ENCODE measurements at places on chromosomes 3 and 15. TPM values are rescaled to one million over a fixed set of nuclear protein-coding genes. Genes with fewer than 3 reads are reported as not detected.

- no peak for DNase-seq
- H3K27me3 ChIP-seq, result no peaks in the 10 kb centered on the region
- no peaks in the 10 kb centered on the region for H3K4me1 ChIP-seq
- H3K36me3 ChIP-seq, result no peaks in the 10 kb centered on the region
- no peak overlapping the region for H3K27ac ChIP-seq
Measured at GRCh38 chr3:176937541-176937940, 259.7 kb downstream of the TBL1XR1 start.

DNA sequence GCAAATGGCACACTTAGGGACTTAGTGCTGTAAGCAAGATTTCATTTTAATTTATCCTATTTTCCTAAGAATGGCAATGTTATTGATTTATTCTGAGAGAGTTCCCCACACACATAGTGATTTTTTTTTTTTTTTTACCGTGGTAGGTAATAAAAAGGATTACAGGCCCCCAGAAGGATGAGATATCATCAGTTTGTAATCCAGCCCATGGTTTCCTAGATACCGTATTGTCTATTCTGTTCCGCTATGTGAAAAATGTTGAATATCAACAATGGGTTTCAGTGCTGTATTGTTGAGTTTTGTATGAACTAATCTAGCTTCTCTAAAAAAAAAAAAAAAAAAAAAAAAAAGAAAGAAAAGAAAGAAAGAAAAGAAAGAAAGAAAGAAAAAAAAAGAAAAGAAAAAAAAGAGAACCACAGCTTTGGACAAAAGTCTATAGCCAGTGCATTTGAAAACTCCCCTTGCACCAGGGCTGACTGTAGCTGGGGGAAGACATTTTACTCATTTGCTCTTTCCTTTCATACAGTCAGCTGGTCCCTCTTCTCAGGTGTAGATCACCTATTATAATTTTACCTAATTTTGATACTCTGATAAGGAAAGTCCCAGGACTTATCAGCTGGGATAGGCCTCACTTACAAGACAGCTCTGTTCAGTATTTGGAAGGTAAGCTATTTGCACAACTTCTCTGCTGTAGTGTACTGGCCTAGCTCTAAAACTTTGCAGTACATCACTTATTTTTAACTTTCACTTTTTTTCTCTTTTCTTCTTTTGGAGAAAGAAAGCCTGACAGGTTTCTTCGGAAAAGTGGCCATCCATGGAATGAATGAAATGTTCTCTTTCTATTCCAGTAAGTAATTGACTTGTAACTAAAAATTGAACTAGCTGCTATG, 101.4 kb upstream of the SOX2 start:
- no peaks in the 10 kb centered on the region for H3K27me3 ChIP-seq
- H3K4me3 ChIP-seq, result no peak overlapping the region
- no peak overlapping the region for H3K27ac ChIP-seq
- no peak for DNase-seq

DNA sequence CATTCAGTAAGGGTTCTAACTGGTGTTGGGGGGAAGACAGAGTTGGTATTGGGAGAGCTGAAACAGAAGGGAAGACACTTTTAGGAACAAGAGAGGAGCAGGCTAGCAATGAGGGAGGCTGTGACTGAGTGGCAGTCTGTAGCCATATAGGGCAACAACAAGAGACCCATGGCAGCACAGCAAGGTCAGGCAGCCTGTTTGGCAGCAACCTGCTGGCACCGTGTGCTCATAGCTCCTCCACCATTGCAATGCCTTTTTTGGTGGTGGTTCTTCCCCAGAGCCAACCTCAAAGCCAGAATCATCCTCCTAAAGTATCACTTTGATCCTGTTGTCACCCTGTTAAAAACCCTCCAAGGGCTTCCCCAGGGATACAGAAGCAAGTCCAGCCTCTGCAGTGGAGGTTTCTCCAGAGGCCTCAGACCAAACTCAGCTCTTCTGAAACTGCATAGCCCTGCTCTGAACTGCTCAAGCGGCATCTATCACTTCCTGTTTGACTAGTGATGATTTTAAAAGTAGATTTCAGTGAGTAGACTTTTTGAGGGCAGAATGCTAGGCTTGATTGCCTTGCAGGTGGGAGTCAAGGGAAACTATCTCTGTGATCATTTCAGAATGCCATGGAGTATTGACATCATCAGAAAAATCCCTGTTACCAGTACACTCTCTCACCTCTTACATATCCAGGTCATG, 176.9 kb downstream of the STAC start:
- H3K4me1 ChIP-seq, result no peaks in the 10 kb centered on the region
- no peak overlapping the region for H3K27ac ChIP-seq
- DNase-seq, result no peak
- H3K4me3 ChIP-seq, result no peak overlapping the region
- H3K36me3 ChIP-seq, result no peaks in the 10 kb centered on the region
- H3K27me3 ChIP-seq, result no peaks in the 10 kb centered on the region

GRCh38 chr15:44792715-44793114, 56.4 kb downstream of the TRIM69 start:
- no peak for DNase-seq
- no peaks in the 10 kb centered on the region for H3K36me3 ChIP-seq
- H3K27ac ChIP-seq, result no peak overlapping the region
- H3K4me1 ChIP-seq, result no peaks in the 10 kb centered on the region
- H3K4me3 ChIP-seq, result no peak overlapping the region

DNA sequence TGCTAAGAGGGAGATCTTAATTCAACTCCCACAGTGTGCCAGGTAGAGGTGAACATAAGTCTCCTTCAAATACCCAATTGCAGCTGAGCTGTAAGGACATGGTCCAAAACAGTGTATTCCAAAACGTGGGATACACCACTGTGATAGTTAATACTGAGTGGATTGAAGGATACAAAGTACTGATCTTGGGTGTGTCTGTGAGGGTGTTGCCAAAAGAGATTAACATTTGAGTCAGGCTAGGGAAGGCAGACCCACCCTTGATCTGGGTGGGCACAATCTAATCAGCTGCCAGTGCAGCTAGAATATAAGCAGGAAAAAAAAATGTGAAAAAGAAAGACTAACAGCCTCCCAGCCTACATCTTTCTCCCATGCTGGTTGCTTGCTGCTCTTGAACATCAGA, 45.1 kb upstream of the PHLDB2 start:
- no peaks in the 10 kb centered on the region for H3K36me3 ChIP-seq
- no peaks in the 10 kb centered on the region for H3K27me3 ChIP-seq
- H3K4me1 ChIP-seq, result peaks cover 3% of the 10 kb centered on the region
- no peak for DNase-seq
- H3K27ac ChIP-seq, result no peak overlapping the region

DNA sequence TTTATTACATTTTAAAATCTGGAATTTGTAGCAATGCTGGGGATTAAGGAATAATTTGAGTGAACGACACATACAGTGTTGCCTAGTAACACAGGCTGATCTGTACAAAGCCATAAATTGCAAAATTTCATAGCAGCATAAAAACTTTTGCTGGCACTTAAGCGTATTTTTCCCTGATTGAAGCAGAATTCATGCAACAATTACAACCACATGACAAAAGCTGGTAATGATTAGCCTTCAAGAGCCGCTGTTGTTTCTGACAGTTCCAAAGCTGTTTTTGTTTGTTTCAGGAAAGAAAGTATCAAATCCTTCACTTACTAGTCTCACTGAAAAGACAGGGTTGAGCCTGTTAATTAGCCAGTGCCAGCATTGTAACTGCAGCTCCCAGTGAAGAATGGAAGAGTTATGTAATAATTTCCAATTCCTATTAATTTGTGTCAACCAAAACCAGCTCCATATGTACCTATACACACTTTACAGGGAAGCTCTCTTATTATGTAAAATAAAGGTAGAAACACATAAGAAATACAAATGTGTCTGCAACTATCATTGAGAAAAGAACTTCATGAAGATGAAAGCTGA, 60.7 kb downstream of the AGTR1 start:
- H3K36me3 ChIP-seq, result no peaks in the 10 kb centered on the region
- no peaks in the 10 kb centered on the region for H3K4me1 ChIP-seq
- H3K4me3 ChIP-seq, result no peak overlapping the region
- no peaks in the 10 kb centered on the region for H3K27me3 ChIP-seq
- DNase-seq, result no peak

GRCh38 chr3:112405845-112406244, 72.9 kb downstream of the CD200 start:
- H3K4me3 ChIP-seq, result no peak overlapping the region
- H3K36me3 ChIP-seq, result no peaks in the 10 kb centered on the region
- DNase-seq, result no peak
- no peaks in the 10 kb centered on the region for H3K27me3 ChIP-seq
- H3K4me1 ChIP-seq, result no peaks in the 10 kb centered on the region
- H3K27ac ChIP-seq, result no peak overlapping the region

DNA sequence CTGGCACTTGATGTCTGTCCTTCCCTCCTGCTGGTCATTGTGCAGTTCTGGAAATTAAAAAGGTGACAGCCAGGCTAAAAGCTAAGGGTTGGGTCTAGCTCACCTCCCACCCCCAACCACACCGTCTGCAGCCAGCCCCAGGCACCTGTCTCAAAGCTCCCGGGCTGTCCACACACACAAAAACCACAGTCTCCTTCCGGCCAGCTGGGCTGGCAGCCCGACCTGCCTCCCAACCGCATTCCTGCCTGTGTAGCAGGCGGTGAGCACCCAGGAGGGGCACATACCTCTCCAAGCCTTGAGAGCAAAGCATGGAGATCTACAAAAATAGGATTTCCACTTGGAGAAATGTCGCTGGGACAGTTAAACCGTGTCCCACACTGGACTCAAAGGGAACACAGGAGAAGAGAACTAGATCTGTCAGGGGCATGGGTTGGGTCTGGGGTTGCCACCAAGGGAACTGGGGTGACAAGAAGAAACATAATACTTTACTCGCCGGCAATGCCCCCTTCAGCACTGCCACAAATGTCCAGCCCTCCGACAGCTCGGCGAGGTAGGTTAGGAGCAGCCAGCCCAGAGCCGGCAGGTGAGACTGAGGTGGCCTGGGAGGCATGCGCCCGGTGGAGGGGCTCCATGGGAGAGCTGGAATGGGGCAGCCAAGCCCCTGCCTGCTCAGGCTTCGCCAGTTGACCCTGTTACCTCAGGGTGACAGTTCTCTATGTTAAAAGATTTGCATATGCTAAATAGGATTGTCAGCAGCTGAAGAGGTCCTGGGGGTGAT, 52.2 kb downstream of the EXOG start:
- no peak for DNase-seq
- no peaks in the 10 kb centered on the region for H3K36me3 ChIP-seq
- H3K27me3 ChIP-seq, result no peaks in the 10 kb centered on the region
- H3K4me3 ChIP-seq, result no peak overlapping the region
- no peak overlapping the region for H3K27ac ChIP-seq
- H3K4me1 ChIP-seq, result no peaks in the 10 kb centered on the region

DNA sequence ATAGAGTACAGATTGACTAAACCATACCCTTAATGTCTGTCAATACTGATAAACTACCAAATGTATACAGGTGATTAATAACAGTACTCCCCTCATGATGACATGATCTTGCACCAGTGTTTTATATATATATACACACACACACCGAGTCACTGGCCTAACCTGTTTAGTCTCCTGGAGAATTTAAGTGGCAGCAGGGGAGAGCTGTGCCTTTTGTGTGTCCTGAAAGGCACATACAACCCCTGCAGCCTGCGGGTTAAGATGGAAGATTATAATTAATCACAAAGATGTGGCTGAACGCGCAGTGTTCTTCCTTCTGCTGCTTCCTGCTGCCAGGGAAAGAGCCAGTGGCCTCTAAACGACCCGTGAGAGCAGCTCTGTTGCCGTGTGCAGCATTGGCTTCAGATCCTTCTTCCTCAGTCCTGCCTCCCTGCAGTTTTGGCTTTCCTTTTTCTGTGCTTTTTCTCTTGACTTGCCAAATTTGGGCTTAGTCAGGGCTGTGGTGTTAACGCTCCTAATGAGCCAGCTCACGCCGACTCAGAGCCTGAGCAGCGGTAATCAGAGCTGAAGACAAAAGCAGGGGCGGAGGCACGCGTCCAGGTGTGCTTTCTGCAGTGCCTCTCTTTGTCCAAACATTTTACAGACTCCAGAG, 42.5 kb upstream of the UBE3A start:
- DNase-seq, result no peak
- H3K36me3 ChIP-seq, result no peaks in the 10 kb centered on the region
- H3K27me3 ChIP-seq, result no peaks in the 10 kb centered on the region
- peaks cover 3% of the 10 kb centered on the region for H3K4me1 ChIP-seq
- peak overlapping the region; percentile 19 for H3K4me3 ChIP-seq

- peaks cover 32% of the 10 kb centered on the region for H3K4me1 ChIP-seq
- no peaks in the 10 kb centered on the region for H3K27me3 ChIP-seq
- DNase-seq, result no peak
Measured at GRCh38 chr15:100109486-100110035, 232.2 kb downstream of the ADAMTS17 start.

DNA sequence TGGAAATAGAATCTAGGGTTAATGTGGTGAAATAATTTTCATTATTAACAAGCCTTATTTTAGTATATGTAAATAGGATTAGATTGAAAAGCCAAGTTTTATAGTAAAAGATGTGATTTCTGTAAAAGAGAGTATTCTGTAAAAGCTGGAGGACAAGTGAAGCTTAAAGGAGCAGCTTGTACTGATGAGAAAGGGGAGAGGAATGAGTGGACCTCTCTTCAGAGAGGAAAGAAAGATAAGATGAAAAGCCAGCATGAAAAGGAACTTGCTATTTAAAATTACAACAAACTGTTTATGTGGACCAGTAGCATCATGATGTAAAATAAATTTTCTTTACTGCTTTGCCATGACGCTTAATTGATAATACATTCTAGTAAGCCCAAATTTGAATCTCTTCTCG, 18.5 kb downstream of the ALCAM start:
- no peaks in the 10 kb centered on the region for H3K4me1 ChIP-seq
- no peaks in the 10 kb centered on the region for H3K27me3 ChIP-seq
- no peak overlapping the region for H3K4me3 ChIP-seq
- H3K27ac ChIP-seq, result no peak overlapping the region

GRCh38 chr15:70235347-70235746, 137.6 kb upstream of the TLE3 start:
- no peaks in the 10 kb centered on the region for H3K4me1 ChIP-seq
- no peak overlapping the region for H3K4me3 ChIP-seq
- H3K27me3 ChIP-seq, result no peaks in the 10 kb centered on the region
- H3K36me3 ChIP-seq, result no peaks in the 10 kb centered on the region

- no peak overlapping the region for H3K27ac ChIP-seq
- H3K4me1 ChIP-seq, result no peaks in the 10 kb centered on the region
- H3K4me3 ChIP-seq, result no peak overlapping the region
- H3K36me3 ChIP-seq, result no peaks in the 10 kb centered on the region
- H3K27me3 ChIP-seq, result no peaks in the 10 kb centered on the region
- DNase-seq, result no peak
Measured at GRCh38 chr15:27701956-27702355, 397.2 kb downstream of the OCA2 start.

GRCh38 chr3:137325170-137325569, 367.4 kb downstream of the IL20RB start:
- H3K27me3 ChIP-seq, result no peaks in the 10 kb centered on the region
- DNase-seq, result no peak
- H3K4me1 ChIP-seq, result no peaks in the 10 kb centered on the region
- no peak overlapping the region for H3K27ac ChIP-seq

Gene RBP2
- not detected for total RNA-seq

Gene FBLN2
- total RNA-seq, result 36.6 TPM

Gene MME
- total RNA-seq, result 68.8 TPM

Gene IL20RB
- total RNA-seq, result 0.52 TPM

Gene AMT
- 0.52 TPM for total RNA-seq

Gene XCR1
- total RNA-seq, result not detected

Gene CHST13
- not detected for total RNA-seq

Gene DMXL2
- total RNA-seq, result 2.7 TPM

Gene TUSC7
- total RNA-seq, result not detected
